ENCODE measurements at places on chromosomes 6 and 20.
A peak's percentile ranks its signal among the peaks of the same experiment; 100 is the strongest.

DNA sequence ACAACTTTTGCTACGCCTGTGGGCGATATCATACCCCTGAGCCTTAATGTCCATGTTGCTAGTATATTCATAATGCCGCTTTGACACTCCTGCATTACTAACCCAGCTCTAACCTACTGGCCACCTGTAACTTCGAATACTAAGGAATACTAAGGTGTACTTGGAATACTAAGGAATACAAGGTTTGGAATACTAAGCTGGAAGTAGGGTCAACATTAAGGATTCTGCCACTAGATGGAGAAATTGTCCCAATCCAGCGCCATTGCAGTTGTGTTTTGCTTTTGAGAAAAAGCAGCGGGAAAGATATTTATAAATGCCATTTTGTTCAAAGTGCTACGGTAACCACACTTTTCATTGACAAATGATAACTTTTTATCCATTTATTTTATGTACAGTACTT lies 10.7 kb downstream of the TBXT start:
- DNase-seq, result peak; percentile 9

GRCh38 chr20:32585011-32585585 lies at the start of gene NOL4L:
TSS of gene NOL4L (minus strand) at chr20:32585333. CDS start at chr20:32584890, 443 bp downstream.
- DNase-seq, result peak; percentile 17

DNA sequence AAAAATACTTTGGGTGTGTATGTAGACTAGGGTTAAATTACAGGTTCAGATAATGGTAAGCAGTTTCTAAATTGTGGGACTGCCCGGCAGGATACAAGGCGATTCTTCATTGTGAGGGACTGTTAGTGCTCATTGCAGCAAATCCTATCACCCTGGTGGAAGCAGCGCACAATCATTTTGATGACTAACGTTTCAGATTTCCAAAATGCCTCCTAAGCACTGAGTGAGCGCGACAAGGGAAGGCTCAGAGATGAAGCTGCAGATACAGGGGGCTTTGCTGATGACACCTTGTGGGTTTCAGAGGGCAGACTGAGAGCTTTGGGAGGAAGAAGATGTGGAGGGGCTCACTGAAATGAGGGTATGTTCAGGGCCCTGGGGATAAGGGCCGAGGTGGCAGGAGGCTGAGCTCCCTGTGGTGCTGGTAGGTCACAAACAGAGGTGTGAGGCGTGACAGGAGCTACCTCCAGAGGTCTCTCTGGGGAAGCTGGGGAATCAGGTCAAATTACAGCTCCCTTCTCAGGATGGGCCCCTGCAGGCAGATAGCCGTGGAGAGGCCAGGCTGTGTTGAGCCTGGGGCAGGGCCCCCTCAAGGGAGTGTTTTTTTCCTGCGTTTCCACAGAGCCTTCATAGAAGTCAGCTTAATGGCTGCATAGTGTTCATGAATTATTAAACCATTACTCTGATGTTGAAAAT lies 84.5 kb upstream of the FYN start:
- DNase-seq, result peak; percentile 34

DNA sequence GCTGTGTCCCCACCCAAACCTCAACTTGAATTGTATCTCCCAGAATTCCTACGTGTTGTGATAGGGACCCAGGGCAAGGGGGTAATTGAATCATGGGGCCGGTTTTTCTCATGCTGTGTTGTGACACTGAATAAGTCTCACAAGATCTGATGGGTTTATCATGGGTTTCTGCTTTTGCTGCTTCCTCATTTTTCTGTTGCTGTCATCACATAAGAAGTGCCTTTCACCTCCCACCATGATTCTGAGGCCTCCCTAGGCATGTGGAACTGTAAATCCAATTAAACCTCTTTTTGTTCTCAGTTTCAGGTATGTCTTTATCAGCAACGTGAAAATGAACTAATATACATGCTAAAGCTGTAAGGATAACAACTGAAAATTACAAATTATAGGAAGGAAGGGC lies 88.3 kb downstream of the CDYL start:
- DNase-seq, result no peak

GRCh38 chr20:50308513-50309279 lies 118.1 kb downstream of the CEBPB start:
- DNase-seq, result peak; percentile 99

- peak; percentile 79 for DNase-seq
Observed at GRCh38 chr6:31042806-31043205, 32.5 kb downstream of the MUC22 start.

DNA sequence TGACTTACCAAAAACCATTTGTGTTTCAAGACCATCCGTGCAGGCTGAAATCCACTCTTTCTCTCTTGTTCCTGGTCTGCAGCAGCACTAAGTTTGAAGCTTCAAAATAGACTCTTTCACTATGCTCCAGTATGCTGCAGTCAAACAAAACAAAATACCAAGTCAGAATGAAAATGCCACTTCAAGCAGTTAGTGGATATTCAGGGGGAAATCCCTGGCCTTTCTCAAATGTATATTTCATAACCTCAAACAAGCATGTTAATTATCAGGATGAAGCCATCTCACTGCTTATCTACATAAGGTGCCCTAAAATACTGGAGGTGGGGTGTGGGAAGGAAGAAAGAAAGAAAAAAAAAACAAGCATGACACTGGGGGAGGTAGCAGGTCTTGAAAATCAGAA lies 103.5 kb downstream of the ATXN1 start:
- DNase-seq, result no peak

- no peak for DNase-seq
Observed at GRCh38 chr20:10576411-10577090, 97.2 kb downstream of the JAG1 start.

DNA sequence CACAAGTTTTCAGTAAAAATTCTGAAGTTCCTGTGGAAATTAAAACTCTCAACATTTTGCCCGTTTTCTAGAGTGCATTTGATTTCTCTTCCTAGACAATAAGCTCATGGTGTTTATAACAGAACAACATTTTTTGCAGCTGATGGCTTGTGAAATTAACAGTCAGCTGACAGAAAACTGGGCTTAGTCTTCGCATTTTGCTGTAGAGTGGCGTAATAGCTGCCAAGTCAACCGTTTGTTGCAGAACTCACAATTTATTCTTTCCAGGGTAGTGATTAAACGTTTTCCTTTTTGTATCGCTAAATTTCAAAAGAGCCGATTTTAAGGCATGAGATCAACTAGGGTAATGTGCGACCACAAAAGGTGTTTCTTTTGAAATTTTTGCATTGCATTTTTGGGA lies 1.4 kb downstream of the SPO11 start:
- DNase-seq, result no peak

- no peak for DNase-seq
Observed at GRCh38 chr6:36514554-36515456, 32.5 kb downstream of the STK38 start.

GRCh38 chr20:31863296-31864085 lies 6.8 kb downstream of the DUSP15 start:
- DNase-seq, result no peak

DNA sequence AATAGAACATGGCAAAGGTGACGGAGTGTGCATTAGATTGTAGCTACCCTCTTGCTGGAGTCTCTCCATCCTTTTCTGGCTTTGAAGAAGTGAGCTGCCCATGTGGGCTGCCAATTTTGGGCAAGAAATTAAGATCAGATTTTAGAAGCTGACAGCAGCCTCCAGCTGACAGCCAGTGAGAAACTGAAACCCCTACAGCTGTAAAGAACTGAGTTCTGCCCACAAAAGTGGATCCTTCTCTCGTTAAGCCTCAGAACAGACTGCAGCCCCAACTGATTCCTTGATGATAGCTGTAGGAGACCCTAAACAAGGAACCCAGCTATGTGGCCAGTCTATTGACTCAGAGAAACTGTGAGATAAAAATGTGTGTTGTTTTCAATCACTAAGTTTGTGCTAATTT lies 134.1 kb downstream of the CD109 start:
- no peak for DNase-seq

DNA sequence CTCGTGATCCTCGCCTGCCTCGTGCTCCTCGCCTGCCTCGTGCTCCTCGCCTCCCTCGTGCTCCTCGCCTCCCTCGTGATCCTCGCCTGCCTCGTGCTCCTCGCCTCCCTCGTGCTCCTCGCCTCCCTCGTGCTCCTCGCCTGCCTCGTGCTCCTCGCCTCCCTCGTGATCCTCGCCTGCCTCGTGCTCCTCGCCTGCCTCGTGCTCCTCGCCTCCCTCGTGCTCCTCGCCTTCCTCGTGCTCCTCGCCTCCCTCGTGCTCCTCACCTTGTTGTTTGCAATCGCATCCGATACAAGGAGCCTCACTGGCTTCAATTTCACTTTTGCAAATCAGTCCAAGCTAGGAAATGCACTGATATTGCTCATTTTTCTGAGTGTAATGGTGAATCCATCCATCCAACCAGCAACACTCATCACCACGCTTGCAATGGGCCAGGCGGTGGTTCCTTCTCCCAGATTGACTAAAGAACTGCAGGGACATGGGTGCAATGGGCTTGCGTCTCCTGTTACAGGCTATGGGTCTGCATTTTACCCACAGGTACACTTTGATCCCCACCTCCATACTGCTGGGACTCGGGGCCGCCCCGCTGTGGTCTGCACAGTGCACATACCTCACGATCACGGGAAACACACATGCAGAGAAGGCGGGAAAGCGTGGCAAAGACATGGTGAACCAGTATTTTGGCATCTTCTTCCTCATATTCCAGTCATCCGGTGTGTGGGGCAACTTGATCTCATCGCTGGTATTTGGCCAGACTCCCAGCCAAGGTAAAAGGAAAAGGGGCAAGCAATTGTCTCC lies 4.6 kb downstream of the UNC93A start:
- DNase-seq, result no peak

DNA sequence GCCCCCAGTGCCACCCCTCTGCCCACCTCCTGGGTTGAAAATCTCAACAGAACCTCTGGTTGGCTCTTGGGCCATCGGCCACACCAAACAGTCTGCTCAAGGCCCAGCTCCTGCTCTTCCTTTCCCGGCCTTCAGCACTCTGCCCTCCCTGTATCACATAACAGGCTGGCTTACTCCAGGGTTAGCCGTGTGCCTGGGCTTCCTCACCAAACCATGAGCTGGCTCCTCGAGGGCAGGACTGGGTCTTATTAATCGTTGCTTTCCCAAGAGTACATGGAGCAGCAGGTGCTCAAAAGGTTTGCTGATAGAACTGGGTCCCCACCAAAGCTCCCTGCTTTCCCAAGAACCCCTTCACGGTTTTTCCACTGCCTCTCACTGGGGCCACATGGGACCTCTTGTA lies 12.7 kb upstream of the FAM83C start:
- DNase-seq, result no peak

GRCh38 chr6:28757429-28758045 lies 166.2 kb downstream of the TRIM27 start:
- no peak for DNase-seq

DNA sequence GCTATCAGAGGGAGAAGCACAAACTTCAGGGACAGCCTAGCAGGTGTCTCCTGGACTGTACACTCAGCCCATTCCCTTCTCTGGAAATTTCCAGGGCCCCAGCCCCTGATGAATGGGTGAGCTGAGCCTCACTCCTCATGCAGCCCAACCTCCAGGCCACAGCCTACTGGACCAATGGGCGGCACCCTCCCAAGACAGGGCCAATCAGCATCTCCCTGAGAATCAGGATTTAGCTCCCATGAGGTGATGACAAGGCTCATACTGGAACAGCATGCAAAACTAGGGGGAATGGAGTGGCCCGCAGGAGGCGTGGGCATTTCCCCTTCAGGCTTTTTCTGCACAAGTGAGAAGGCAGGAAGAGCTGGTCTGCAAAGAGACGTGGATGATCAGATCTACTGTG lies 29.0 kb downstream of the NFATC2 start:
- DNase-seq, result no peak

DNA sequence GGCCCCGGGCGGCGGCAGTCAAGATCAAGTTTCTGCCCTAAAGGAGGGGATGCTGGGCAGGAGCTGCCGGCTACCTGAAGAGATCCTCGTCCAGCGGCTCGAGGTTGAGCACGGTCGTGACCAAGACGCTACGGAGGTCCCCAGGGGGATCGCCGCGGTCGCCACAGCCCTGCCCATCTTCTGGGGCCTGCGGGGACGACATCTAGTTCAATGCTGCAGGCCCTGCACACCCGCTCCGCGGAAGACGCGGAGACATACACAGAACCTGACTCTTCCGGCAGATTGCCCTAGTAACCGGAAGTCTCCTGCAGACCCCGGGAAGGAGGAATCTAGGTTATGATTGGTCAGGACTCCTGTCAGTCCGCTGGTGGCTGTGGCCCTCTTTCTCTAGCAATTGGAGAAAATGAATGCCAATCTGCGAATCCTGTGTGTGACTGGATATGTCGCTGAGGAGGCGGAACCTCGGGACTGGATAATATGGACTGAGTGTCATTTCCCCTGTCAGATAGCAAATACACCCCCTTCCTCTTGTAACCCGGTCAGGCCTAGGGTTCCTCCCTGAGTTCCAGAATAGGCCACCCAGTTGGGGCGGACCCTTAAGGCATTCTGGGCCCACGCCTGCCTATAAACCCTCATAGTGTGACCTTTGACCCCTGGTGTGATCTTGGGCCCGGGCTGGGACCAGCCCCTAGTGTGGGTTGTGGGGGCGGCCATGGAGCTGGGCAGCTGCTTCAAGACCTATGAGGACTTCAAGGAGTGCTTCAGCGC lies at the start of the genes ACOT8 and ZSWIM3:
Gene ACOT8, minus strand, starts transcription at position 279 of the 768 bp plus-strand sequence. Its CDS starts 77 bp downstream, at position 202.
Gene ZSWIM3, plus strand, starts transcription at position 501 of the 768 bp plus-strand sequence. Its CDS starts 212 bp downstream, at position 713.
- peak; percentile 100 for DNase-seq

GRCh38 chr20:35341366-35342028 lies 49.3 kb upstream of the FAM83C start:
- DNase-seq, result peak; percentile 72

DNA sequence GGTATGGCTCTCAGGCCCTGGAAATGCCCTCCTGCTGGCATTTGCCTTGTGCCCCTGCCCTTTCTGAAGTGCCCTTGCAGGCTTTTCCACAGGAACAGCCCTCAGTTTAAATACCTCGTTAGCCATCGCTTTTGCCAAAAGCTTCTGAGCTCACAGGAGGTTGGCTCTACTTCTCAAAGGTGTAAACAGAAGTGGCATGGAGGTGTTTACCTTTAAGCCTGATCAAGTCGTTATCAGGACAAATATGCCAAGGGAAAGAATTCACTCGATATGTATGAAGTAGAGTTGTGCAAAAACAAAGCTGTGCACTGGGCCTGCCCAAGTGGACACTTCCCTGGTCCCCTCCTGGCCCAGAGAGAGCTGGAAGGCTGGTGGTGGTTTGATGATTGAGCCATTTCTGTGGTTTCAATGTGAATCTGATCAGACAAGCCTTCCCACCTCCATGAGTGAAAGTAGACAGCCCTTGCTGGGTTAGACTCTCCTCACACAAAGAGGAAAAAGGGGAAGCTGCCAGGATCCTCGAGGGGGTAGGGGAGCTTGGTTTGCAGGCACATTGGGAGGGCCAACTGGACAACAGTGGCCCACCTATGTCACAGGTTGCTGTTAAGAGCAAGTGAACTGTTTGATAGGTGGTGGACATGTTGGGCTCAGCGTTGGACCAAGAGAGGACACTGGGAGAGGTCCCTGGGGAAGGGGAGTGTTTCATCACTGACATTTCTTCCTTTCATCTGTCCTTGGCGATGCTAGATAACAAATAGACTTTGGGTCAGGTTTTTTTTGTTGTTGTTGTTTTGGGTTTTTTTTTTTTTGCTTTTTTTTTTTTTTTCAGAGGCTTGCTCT lies 98.7 kb downstream of the ZDHHC14 start:
- DNase-seq, result no peak

GRCh38 chr20:23507346-23507745 lies 16.4 kb downstream of the CST8 start:
- no peak for DNase-seq
